NCI-H2081 treated with DMSO at 0.1 percent for 48 hours (cell line): ENCODE measurements at places on chromosomes 12 and 14.

- DNase-seq, result no peak
Measured at GRCh38 chr14:101103321-101103901, 199.9 kb upstream of the RTL1 start.

DNA sequence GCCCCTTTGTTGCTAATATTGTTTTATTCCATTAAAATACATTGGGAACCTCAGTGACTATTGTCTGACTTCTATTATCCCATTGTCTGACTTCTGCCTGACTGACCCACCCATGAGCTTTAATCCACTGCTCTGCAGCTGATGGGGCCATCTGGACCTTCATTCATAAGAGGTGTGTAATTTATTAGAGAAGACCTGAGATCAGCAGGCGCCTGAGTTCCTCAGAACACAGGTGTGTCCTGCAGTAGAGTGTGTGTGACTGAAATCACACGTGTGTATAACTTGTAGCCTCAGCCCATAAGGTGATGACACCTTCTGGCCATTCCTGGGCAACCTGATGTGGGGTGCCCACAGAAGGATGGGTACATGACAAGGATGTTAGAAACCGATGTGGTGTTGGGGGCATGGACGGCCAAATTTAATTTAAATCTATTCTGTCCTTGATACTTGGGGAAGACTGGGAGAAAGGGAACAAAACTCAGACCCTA, 821.0 kb downstream of the TMEM121 start:
- no peak for DNase-seq

GRCh38 chr14:64834965-64835364, 44.7 kb downstream of the SPTB start:
- DNase-seq, result no peak

- no peak for DNase-seq
Measured at GRCh38 chr12:9221483-9221882, 13.3 kb upstream of the PZP start.

GRCh38 chr12:113103756-113104450, 31.7 kb downstream of the RASAL1 start:
- DNase-seq, result no peak

- no peak for DNase-seq
Measured at GRCh38 chr12:49340095-49340870, 3.3 kb upstream of the C1QL4 start.

GRCh38 chr12:127214186-127214585, 1052.8 kb upstream of the TMEM132C start:
- DNase-seq, result no peak

GRCh38 chr14:61561657-61562276, 133.5 kb upstream of the HIF1A start:
- DNase-seq, result no peak

DNA sequence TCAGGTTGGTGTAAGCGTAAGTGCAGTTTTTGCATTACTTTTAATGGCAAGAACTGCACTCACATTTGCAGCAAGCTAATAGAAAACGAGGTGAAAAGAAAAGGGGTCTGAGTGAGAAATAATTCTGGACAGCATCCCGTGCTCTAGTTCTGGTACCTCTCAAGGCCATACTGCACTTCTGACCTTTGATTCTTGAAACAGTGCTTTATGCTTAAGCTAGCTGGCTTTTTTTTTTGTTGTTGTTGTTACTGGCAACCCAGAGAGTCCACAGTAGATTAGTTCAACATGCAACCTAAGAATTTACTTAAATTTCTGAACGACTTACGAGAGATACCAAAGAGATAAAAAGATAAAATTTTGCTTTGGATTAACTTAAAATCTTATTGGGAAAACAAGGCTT, 75.2 kb upstream of the PRKD1 start:
- no peak for DNase-seq

- DNase-seq, result no peak
Measured at GRCh38 chr12:10101042-10101579, 2.3 kb upstream of the CLEC1A start.
